ENCODE measurements at places on chromosomes 2 and 18. TPM values are rescaled to one million over a fixed set of nuclear protein-coding genes. Genes with fewer than 3 reads are reported as not detected.

GRCh38 chr2:219087848-219088247 is 27.1 kb upstream of the IHH start:
- DNase-seq = no peak

DNA sequence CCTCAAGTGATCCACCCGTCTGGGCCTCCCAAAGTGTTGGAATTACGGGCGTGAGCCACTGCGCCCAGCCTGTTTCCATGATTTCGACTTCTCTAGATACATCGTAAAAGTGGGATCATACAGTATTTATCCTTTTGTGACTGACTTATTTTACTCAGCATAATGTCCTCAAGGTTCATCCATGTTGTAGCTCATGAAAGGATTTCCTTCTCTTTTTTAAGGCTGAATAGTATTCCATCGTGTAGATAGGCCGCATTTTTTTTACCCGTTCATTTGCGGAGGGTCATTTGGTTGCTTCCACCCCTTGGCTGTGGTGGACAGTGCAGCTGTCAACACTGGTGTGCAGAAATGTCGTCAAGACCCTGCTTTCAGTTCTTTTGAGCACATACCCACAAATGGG is 48.8 kb upstream of the SMAD7 start:
- DNase-seq = no peak

DNA sequence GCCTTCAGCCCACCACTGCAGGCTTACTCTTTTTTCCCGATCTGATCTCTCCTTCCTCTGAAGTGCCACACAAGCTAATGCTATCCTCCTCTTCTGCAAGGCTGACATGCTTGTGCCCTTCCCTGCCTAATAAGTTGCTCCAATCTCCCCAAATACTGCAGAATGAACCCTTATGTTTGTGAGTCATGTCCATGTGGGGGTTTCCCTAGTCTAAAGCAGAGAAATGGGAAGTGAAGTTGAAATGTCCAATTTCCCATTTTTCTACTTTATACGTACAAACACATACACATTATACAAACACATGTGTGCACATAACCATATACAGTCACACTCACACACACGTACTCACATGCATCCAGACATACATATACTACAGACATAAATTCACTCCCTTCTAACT is 288.1 kb upstream of the CELF4 start:
- DNase-seq = no peak

GRCh38 chr2:128756365-128756717 is 437.7 kb upstream of the HS6ST1 start:
- DNase-seq = no peak

GRCh38 chr2:71601136-71602114 is 148.1 kb downstream of the DYSF start:
- no peak for DNase-seq

- DNase-seq = no peak
Observed at GRCh38 chr2:176328149-176328548, 58.9 kb downstream of the MTX2 start.

DNA sequence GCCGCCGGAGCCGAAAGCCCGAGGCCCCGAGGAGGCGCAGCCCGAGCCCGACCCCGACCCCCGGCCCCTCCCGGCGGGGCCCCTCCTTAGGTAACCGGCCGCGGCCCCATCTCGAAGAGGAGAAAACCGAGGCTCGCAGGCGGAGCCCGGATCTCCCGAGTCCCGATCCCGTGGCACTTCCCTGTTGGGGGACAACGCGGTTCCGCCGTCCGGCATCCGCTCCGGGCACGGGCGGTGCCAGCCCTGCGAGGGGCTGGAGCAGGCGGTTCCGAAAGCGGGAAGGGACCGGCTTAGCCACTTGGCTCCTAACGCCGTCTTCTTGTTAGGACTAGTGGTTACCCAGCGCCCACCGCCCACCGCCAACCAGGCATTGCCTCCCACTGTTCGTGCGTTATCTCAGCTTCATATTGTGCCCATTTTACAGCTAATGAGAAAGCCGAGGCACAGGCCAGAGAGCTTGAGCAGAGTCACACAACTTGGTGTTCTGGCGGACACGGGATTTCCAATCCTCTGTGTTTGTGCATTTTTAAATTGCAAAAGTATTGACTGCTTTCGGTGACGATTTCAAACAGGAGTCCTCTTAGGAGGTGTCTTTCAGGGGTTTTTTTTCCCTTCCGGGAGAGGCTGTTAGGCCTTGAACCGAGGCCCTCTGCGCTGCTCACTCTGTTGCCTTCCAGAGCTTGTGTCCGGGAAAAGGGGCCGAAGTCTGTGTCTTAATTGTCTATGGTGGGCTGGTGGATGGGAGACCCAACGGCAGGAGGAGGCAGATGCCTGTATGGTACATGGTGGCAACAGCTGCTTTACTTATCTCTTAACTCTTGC is 562 bp downstream of the CENPA start:
- peak; percentile 38 for DNase-seq

GRCh38 chr2:88190808-88191721 is 20.9 kb downstream of the THNSL2 start:
- DNase-seq = peak; percentile 16

GRCh38 chr18:26630596-26630995 is 82.2 kb upstream of the KCTD1 start:
- DNase-seq = no peak

- DNase-seq = no peak
Observed at GRCh38 chr2:196334710-196335109, 163.3 kb upstream of the STK17B start.

DNA sequence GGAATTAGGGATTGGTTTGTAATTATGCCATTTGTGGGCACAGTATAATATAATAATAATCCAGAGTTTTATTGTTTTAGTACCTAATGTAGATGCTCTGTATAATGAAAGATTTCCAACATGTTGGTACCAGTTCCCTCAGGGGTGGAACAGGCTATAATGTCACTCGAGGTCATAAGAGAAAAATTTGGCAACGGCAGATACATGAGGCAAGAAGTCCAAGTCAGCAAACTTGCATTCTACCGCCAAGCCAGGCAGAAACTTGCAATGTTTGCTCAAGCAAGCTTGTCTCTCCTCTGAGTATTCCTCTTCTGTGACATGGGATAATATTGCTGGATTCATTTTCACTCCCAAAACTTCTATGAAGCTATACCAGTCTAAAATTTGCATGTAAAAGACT is 520.0 kb upstream of the SALL3 start:
- no peak for DNase-seq

DNA sequence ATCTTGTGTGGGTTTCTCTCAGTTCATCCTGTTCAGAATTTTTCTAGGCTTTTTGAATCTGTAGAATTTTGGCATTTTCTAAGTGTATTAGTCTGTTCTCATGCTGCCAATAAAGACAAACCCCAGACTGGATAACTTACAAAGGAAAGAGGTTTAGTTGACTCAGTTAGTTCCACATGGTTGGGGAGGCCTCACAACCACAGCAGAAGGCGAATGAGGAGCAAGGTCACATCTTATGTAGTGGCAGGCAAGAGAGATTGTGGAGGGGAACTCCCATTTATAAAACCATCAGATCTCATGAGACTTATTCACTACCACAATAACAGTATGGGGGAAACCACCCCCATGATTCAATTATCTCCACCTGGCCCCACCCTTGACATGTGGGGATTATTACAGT is 199.2 kb downstream of the ST6GAL2 start:
- no peak for DNase-seq

- no peak for DNase-seq
Observed at GRCh38 chr2:74675090-74675489, 21.0 kb downstream of the SEMA4F start.

DNA sequence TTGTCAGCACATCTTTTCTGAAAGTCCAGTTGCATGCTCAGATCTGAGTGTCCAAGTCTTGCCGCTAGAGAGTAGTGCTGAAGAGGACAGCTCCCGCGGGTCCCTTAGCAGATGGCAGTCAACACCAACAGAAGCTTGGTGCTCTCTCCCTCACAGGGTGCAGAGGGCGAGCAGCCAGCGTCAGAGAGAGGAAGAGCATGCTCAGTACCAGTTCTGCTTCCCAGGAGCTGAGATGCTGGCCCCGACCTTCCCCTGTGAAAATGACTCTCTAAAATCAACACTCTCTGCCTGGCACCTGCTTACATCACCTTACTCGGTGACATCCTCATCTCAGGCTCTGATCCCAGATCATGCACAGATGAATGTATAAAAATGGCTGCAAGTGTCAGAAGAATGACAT is 86.0 kb upstream of the TWIST2 start:
- DNase-seq = no peak

GRCh38 chr2:227325839-227326195 is 766 bp downstream of the MFF start:
- no peak for DNase-seq

GRCh38 chr2:226661789-226662545 is 137.7 kb downstream of the IRS1 start:
- no peak for DNase-seq

GRCh38 chr2:147843391-147843863 is 1.4 kb upstream of the ACVR2A start:
- no peak for DNase-seq

- DNase-seq = no peak
Observed at GRCh38 chr2:15718103-15718943, 126.7 kb downstream of the DDX1 start.

DNA sequence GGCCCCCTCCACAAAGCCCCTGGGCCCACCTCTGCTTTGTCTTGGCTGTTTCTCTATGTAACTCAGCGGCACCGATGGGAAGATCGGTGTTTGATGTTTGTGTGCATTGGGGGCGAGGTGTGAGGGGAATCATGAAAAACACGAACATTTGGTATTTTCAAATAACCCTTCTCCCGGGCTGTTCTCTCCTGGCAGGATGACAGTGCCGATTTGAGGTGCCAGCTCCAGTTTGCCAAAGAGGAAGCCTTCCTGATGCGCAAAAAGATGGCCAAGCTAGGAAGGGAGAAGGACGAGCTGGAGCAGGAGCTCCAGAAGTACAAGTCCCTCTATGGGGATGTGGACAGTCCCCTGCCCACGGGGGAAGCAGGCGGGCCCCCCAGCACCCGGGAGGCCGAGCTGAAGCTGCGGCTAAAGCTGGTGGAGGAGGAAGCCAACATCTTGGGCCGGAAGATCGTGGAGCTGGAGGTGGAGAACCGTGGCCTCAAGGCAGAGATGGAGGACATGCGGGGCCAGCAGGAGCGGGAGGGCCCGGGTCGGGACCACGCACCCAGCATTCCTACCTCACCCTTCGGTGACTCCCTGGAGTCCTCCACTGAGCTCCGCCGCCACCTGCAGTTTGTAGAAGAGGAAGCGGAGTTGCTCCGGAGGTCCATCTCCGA is 78.1 kb downstream of the MTCL1 start:
- DNase-seq = no peak

GRCh38 chr2:88724643-88725332 is 33.3 kb downstream of the RPIA start:
- DNase-seq = no peak

DNA sequence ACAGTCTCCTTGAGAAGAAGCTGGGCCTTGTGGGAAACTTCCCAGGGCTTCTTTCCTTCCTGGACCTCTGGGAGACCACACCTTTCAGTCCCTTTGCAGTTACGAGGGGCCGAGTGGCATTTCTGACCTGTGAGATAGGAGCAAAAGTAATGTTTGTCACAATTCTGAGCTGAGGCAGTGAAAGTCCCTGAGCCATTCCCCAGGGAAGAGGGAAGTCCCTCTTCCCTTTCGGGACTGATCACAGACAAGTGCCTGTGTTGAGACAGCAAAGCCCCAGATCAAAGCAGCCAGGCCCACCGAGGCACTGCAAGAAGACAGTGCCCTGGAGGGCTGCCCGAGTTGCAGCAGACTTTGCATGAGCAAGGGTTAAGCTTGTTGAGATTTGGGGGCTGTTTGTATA is 41.9 kb downstream of the RHOB start:
- DNase-seq = no peak

DNA sequence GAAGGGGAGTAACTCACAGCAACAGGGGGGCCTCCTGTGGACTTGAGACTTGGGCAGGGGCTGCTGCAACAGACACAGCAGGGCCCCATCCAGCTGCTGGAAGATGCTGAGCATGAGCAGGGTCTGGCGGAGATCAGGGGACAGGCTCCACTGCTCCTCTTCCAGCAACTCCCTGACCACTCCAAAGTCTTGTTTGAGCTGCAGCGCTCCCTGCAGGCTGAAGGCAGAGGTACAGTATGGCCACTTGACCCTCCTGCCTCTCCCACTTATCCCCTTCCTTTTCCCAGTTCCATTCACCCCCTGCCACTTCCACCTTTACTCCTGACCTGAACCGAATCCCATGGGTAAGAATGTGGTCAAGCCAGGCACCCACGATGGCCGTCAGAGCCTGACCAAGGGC is 2.4 kb upstream of the MRPL53 start:
- no peak for DNase-seq

- no peak for DNase-seq
Observed at GRCh38 chr2:170377500-170378207, 199.7 kb downstream of the MYO3B start.

GRCh38 chr2:84939426-84940087 is 31.4 kb upstream of the KCMF1 start:
- DNase-seq = peak; percentile 86

DNA sequence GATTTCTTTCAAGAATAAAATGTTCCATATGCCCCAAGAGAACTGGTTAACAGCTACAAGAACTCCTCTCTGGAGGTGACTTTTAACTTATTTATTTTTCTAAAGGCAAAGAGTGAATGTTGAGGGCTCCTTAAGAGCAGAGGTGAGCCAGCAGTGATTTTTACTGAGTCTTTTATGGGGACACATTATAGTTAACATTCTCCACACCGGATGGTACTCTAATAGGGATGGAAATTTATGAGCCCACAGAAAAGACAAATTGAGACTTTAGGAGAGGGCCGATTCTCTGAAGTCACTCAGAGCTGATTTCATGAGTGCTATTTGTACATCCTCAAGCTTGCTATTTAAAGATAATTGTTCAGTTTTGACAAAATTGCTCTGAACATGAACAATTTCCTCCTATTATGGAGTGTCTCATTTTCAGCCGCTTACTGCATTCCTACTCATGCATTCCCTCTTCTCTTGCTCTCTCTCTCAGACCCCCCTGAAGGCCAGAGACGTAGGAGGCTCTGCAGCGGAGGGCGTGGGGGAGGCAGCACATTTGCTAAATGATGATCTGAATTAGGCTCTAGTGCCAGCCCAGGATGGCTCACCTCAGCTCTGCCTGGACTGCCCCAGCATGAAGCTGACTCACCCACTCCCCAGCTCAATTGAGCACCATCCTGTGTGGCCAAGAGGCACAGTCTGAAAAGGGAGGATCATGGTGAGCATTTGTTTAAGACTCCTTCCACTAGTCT is 5.9 kb upstream of the RPL37A start:
- no peak for DNase-seq

GRCh38 chr2:221554769-221555493 is 17.2 kb downstream of the EPHA4 start:
- no peak for DNase-seq

The PROKR1 gene
- total RNA-seq = not detected

The IL1RL1 gene
- total RNA-seq = not detected

The INO80D gene
- 28.8 TPM for total RNA-seq

The STEAP3 gene
- total RNA-seq = 0.06 TPM

The LRATD1 gene
- not detected for total RNA-seq

The ZFP36L2 gene
- total RNA-seq = 210 TPM

The SMYD1 gene
- not detected for total RNA-seq

The RGPD4 gene
- not detected for total RNA-seq

The GALM gene
- total RNA-seq = 39.7 TPM

The HOXD8 gene
- not detected for total RNA-seq

The TXNDC2 gene
- total RNA-seq = not detected
